ENCODE measurements at places on chromosomes 12 and 14.

- no peak for DNase-seq
These were observed 480.2 kb upstream of the FBXO33 start for GRCh38 chr14:39912192-39913100.

- no peak for DNase-seq
These were observed 26.6 kb downstream of the TRAFD1 start for GRCh38 chr12:112151766-112152541.

- DNase-seq = no peak
These were observed 520.5 kb downstream of the GLT1D1 start for GRCh38 chr12:129373746-129374145.

DNA sequence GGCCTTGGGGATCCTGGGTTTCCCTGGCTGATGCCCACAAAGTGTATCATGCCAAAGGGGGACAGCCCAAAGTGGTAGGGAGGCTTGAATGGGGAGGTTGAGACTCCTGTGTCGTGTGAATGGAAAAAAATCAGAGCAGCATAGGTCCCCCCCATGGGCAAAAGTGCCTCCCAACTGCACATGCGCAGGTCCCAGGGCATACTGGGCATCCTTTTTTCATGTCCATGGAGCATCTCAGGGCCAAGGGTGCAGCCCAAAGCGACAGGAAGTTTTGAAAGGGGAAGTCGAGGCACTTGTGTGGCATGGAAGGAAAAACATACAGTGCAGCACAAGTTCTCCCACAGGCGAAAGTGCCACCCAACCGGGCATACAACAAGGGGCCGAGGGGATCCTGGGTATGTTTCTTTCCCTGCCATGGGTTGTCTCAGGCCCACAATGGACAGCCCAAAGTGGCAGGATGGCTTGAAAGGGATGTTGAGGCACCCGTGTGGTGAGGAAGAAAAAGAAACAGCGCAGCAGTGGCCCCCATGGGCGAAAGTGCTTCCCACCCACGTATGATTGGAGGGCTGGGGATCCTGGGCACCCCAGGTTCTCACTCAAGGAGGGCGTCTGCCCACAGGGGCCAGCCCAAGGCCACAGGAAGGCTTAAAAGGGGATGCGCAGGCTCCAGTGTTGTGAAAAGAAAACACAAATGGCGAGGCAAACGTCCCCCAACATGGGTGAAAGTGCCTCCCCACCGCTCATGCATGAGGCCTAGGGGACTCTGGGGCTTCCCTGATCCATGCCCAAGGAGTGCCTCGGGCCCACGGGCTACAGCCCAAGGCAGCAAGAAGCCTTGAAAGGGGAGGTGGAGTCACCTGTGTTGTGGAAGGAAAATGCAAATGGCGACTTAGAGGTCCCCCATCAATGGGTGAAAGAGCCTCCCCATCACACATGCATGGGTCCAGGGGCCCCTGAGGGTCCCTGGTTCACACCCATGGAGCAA, 573.7 kb downstream of the ALG10 start:
- no peak for DNase-seq

DNA sequence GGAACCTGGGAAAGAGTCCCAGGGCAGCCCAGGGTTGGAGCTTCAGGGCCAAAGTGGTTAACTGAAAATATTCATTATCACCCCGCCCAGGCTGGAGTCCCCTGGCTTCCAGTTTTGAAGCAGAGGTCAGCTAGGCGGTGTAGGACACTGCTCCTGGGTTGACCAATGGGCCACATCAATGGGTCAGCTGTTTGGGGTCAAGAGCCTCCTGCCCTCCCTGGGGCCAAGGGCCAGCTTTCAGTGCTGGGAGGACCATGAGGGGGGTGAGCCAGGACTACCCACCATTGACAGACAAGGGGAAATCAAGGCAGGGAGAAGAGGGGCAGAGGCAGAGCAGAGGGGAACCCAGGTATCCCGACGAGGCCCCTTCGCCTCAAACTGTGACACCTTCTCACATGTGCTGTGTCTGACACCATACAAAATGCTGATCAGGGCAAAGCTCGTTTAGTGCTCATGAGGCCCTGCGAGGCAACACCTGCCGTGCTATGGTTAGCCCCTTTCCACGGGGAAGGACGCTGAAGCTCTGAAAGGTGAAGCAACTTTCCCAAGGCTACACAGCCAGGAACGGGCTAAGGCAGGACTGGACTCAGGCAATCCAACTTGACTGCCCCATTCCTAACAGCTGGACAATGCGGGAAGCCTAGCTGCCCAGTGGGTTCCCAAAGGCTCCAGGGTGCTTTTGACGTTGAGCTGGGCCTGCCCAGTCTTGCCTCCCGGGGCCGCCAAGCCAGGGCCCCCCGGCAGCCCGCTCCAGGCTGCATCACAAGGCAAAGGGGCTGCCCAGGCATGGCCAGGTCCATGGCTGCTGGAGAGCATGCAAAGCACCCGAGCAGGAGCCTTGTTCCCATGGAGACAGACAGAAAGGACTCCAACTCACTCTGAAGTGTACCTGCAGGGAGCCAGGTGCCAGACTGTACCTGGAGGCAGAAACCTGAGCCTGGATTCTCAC, 2.0 kb downstream of the SYNE3 start:
- DNase-seq = no peak

GRCh38 chr14:99234961-99235571, 36.9 kb downstream of the BCL11B start:
- no peak for DNase-seq
